ENCODE measurements at places on chromosomes 16 and 17. TPM values are rescaled to one million over a fixed set of nuclear protein-coding genes. Genes with fewer than 3 reads are reported as not detected.
A peak's percentile ranks its signal among the peaks of the same experiment; 100 is the strongest.

DPEP3 gene
- not detected for total RNA-seq

KCNJ16 gene
- total RNA-seq, result not detected

NPIPA5 gene
- 8.6 TPM for total RNA-seq

CES4A gene
- 8.5 TPM for total RNA-seq

RSPRY1 gene
- total RNA-seq, result 16.5 TPM

TBC1D3G gene
- total RNA-seq, result not detected

ICAM2 gene
- total RNA-seq, result 67.4 TPM

FZD2 gene
- total RNA-seq, result 4.3 TPM

DNA sequence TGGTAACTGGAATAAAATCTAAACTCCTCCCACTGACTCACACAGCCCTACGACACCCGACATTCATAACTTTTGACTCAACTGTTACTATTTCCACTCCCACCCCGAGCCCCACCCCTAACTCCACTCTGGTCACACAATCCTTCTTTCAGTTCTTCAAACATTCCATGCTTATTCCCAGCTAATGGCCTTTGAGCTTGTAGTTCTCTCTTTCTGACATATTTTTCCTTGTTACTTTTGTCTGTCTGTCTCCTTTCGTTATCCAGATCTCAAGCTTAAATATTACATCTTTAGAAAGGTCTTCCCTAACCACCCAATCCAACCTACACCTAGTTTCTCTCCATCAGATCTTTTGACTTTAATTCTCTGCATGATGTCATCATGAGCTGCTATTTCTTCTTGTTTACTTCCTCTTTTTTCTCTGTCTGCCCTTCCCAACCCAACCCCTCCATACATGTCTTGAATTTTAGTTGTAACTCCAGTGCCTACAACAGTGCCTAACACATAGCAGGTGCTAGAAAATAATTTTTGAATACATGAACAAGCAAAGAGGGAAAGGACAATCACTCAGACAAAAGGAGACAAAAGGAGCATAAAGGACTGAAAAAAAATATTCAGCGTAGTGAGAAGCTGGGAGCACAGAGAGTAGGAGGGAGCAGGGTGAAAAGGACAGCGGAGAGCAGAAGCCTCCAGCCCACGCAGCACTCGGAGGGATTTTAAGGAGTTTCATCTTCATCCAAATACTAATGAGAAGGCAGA, 65.2 kb upstream of the SMIM36 start:
- peak; percentile 46 for DNase-seq

GRCh38 chr16:86447228-86447627, 63.1 kb upstream of the FOXF1 start:
- DNase-seq, result no peak

DNA sequence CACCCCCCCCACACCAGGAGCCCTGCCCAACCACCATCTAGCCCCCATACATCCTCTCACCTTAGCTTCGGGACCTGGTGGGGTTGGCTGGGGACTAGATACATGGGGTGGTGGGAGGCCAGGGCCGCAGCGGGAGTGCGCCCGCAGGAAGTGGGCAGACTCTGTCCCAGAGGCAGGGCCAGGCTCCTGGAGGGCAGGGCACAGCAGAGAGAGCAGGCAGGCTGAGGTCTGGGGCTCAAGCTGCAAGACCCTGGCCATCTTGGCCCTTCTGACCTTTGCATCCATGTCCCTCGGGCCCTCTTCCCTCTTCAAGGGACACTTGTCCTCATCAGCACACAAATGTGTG, 2.7 kb downstream of the ENKD1 start:
- no peak for DNase-seq

GRCh38 chr17:80455336-80455710, 21.1 kb downstream of the NPTX1 start:
- peak; percentile 70 for DNase-seq

GRCh38 chr16:30184891-30185682, 1.7 kb downstream of the CORO1A start:
- DNase-seq, result peak; percentile 29

DNA sequence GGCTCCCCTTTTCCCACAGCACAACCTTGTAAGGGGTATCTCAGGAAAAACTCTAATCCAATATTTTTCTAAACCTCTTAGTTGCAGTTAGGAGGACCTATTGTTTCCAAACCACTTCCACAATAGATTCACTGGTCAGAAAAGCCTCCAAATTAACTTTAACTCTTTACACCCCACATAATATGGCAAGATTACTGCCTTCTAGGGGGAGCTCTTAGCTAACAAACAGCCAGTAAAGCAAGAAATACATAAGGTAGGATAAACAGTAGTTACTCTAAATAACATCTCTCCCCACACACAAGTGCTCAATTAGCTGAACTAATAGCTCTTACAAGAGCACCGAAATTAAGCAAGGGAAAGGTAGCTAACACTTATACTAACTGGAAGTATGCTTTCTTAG, 192.1 kb upstream of the KIF2B start:
- DNase-seq, result no peak

DNA sequence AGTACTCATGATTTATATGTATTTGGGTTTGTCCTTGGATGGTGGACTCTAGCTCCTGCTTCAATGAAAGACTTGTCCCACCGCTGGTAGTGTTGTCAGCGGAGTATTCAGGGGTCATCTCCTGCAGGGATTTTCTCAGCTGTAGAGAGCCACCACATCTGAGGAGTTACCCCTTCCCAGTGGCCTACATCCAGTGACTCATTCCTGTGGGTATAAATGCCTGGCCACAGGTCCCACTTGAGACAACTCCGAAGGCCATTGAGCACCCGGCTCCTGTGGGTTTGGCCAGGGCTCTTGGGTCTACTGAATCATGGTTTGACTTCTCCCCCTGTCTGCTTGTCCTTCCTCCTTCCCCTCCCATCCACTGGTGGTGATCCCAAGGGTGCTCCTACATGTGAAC, 34.6 kb upstream of the WSB1 start:
- no peak for DNase-seq

GRCh38 chr17:82175201-82175600, 37.4 kb downstream of the CCDC57 start:
- DNase-seq, result no peak

DNA sequence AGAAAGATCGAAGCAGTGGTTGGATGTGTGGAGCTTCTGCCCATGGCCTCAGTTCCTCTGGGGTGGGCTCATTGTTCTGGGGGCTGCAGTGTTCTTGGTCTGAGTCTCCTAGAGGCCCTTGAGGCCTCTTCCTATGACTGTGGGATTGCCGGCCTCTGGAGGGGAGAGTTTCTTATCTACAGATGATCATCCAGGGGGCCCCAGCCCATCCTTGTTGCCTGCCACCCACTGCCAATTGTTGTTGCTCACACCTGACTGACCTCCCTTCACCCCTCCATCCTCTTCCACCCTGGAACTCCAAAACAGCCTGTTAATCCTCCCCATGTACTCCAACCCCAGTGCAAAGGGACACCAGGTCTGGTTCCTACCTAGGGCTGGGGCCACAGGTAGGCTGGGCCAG, 5.9 kb downstream of the B3GNT9 start:
- DNase-seq, result no peak

DNA sequence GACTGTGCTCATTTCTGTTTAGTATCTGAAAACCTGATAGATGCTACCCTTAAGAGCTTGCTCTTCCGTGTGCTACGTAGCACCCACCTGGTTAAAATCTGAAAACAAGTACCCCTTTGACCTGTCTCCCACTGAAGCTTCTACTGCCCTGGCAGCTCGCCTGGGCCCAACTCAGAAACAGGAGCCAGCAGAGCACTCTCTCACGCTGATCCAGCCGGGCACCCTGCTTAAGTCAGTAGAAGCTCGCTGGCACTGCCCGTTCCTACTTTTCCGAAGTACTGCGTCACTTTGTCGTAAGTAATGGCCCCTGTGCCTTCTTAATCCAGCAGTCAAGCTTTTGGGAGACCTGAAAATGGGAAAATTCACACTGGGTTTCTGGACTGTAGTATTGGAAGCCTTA, 18.9 kb downstream of the NTAN1 start:
- DNase-seq, result no peak

GRCh38 chr17:77212081-77212832, 71.5 kb downstream of the SEC14L1 start:
- DNase-seq, result no peak

- DNase-seq, result no peak
Observed at GRCh38 chr16:10813099-10813455, 5.5 kb downstream of the TVP23A start.

- no peak for DNase-seq
Observed at GRCh38 chr17:49978501-49978900, 9.5 kb downstream of the DLX4 start.

DNA sequence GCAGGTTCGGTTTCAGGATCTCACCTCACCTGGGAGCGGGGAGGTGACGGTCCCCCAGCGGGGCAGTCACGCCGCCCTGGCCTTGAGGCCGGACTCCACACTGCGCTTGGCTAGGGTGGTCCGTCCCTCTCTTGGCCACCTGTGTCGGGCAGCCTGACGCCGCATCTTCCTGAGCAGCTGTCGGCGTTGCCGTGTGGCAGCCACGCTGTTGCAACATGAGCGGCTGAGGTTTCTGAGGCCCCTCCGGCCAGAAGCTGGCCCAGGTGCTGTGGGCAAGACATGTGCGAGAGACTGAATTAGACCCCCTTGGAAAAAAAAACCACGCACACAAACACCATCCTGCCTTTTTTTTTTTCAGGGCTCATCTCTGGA, 49.2 kb downstream of the IRF8 start:
- DNase-seq, result no peak

DNA sequence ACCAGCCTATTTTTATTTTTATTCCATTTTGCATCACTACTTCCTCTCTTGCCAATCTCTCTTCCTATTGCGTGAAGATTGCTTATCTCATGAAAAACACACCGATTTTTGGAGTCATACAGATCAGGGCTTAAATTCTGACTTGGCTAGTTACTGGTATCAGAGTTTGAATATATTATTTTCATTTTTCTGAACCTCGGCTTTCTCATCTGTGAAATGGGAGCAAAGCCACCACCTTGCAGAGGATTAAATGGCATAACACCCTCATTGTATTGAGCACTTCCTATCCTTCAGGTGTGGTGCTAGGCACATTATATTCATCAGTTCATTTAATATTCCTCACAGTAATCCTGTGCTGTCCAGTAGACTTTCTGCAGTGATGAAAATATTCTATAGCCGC, 208.8 kb downstream of the HAPSTR1 start:
- DNase-seq, result no peak

- no peak for DNase-seq
Observed at GRCh38 chr17:79667121-79667715, 56.4 kb upstream of the RBFOX3 start.

DNA sequence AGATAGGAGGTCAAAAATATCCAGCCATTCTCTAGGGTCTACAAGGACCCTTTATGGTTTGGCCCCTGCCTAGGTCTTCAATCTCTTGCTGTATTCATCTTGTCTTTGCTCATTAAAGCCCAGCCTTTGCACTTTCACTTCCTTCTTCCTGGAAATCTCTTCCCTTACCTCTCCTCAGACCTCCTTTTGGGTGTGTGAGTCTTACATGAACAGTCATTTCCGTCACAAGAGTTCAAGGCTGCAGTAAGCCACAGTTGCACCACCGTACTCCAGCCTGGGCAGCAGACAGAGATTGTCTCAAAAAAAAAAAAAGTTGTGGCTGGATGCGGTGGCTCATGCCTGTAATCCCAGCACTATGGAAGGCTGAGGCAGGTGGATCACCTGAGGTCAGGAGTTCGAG, 6.0 kb upstream of the ATP1B2 start:
- no peak for DNase-seq

DNA sequence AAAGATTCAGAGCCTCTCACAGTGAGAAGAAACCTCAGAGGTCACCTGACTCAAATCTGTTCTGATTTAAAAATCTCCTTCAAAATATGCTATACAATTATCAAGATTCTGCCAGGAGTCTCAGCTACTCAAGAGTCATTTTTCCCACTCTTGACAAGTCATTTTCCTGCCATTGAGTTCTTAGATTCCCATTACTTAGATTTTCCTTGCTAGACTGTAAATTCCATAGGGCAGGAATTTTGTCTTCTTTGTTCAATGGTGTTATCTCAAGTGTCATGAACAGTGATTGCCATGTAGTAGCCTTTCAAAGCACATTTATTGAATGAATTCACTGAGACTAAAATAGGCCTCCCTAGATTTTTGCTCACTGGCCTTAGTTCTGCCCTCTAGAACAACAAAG, 95.9 kb downstream of the PCTP start:
- DNase-seq, result no peak

GRCh38 chr17:68785565-68786486, 169.4 kb downstream of the ABCA8 start:
- no peak for DNase-seq

DNA sequence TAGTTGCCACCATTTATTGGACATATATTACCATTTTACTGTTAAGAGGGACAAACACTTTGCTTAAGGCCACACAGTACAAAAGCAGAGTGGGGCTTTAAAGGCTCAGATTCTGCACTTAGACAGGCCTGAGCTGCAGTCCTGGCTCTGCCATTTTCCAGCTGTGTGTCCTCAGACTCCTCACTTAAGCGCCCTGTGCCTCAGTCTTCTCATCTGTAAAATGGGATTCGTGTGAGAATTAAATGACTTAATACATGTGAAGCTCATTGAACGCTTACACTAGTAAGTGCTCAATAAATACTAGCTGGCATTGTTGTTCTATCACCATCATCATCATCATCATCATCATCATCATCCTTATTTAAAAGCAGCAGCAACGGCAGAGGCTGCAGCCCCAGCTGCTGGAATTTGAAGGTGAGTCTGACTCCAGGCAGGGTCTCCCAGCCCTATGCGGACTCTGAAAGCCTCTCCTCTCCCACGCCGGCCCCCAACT, 445 bp upstream of the CACNG5 start:
- DNase-seq, result no peak

- DNase-seq, result no peak
Observed at GRCh38 chr17:58936295-58936694, 170.4 kb downstream of the TRIM37 start.

DNA sequence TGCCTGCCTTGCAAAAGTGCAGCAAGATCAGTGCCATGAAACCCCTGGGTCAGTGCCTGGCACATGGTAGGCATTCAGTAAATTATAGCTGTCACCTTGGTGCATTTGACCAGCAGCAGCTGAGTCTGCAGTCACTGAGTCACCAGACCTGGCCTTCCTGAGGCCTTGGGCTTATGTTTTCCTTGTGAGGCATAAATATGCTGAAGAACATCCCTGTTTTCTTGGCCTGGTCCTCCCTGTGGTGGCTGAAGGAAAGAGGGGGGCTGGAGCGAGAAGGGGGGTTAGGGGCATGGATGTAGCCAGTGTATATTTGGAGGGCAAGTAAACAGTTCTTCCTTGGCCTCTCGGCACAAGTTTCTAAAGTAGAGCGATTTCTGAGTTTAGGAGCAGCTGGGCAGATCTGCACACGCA, 26.5 kb downstream of the EPN2 start:
- no peak for DNase-seq

DNA sequence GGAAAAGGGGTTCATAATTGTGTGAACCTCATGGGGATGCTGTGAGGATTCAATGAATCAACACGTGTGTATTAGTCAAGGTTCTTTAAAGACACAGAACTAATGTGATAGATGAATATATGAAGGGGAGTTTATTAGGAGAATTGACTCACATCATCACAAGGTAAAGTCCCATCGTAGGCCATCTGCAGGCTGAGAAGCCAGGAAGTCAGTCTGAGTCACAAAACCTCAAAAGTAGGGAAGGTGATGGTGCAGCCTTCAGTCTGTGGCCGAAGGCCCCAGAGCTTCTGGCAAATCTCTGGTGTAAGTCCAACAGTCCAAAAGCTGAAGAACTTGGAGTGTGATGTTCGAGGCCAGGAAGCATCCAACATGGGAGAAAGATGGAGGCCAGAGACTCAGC, 413.4 kb downstream of the CDH13 start:
- DNase-seq, result no peak

- no peak for DNase-seq
Observed at GRCh38 chr17:1360975-1361374, 39.0 kb downstream of the YWHAE start.
